Stimulated activated CD4-positive, alpha-beta T cell treated with anti-CD3 and anti-CD28 coated beads, TNF-alpha, amount 100 ng/mL, for 1 hour (primary cell): ENCODE measurements at places on chromosomes 1 and 21.

- no peak for DNase-seq
These were observed 189.9 kb upstream of the AJAP1 start for GRCh38 chr1:4464478-4464877.

DNA sequence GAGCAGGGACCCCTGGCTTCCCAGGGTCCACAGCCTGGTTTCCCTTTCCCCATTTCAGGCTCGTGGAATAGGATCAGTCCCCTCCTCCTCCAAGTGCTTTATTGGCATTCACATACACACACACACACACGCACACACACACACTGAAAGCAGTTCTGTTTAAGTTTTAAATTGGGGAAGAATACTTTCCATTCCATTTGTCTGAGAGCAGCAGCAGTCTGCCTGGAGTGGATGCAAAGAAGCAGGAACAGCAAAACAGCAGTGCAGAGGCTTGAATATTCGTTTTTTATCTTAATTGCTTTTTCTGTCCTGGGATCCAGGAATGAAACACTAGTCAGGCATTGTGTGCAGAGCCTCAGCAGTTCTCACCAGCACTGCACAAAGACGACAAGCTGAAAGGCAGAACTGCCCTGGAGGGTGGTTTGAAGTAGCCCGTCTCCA, 7.1 kb downstream of the CYB561D1 start:
- no peak for DNase-seq

DNA sequence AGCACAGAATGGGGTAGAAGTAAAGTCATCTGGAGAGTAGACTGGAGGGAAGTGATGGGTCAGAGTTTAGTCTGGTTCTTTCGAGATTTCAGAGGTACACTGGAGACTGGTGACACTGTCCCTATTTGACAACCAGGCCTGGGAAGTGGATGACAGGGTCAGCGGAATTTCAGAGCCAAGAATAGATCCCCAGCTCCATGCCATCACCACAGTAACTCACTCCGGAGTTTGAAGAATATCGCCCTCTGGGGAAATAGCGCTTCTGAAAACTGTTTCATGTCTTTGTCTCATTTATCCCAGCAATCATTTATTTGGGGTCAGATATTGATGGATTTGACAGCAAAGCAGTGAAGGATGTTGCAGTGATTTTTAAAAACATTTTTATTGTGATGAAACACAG, 7.6 kb upstream of the NFASC start:
- DNase-seq = no peak

- no peak for DNase-seq
These were observed 20.9 kb downstream of the SLC26A9 start for GRCh38 chr1:205922314-205922713.

DNA sequence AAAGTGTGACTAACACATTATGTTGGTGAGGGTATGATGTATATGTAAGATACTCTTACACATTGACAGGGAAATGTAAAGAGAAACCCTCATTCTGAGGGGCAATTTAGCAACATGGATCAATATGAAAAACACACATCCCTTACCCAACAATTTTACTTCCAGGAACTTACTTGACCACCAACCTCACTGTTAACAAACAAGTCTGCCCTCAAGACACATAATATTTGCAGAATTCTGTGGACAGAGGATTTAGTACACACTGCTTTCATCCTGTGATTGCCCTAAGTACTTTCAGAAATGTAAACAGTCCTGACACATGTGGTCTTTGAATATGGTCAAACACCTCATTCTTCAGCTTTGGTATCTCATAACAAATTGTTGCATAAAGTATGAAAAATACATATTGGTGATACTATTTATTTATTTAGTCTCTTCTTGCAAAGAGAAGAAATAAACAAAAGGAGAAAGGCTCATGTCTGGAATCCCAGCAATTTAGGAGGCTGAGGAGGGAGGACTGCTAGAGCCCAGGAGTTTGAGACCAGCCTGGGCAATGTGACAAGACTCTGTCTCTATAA, 6.9 kb downstream of the USP48 start:
- DNase-seq = no peak

DNA sequence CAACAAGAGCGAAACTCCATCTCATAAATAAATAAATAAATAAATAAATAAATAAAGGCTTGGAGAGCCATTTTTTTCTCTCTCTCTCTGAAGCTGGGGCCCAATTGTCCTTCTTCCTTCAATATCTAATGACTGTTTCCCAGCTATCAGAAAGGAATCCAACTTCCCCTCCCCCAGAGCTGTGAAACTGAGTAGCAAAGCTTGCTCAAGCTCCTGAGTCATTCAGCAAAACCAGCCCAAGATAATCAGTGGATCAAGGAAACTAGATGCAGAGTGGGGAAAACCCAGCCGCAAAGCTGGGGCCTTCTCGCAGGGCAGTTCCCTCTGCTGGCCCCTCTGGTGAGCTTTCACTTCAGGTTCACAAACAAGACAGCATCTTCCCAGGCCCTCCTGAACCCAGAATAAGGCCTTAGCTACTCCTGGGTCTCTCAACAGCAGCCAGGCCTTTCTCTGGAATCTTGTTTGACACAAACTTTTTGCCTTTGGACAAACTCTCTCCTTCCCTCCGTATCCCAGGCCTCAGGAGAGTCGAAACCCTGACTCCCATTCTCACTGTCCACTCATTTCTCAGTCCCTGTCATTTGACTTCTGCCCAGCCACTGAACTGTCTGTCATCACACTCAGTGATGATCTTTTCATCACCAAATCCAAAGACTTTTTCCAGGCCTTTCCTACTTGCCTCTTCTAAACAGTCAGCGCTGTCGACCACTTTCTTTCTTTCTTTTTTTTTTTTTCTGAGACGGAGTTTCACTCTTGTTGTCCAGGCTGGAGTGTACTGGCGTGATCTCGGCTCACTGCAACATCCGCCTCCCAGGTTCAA, 18.0 kb upstream of the PTP4A2 start:
- DNase-seq = peak; percentile 66

DNA sequence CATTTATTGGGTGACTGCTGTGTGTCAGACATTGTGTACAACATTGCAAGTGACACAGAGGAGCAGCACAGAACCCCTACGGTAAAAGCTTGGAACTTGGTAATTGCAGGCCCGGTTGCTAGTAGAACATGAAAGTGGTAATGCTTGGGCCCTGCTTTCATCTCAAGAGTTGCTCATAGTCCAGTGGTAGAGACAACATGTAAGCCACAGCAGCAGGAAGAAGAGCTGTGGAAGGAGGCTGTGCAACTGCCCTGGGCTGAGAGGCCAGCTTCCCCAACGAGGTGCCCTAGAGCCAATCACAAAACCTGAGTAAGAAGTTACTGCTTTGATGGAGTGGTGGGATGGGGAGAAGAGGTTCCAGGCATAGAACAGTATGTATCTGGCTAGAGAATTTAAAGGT, 18.4 kb downstream of the CNIH4 start:
- no peak for DNase-seq

DNA sequence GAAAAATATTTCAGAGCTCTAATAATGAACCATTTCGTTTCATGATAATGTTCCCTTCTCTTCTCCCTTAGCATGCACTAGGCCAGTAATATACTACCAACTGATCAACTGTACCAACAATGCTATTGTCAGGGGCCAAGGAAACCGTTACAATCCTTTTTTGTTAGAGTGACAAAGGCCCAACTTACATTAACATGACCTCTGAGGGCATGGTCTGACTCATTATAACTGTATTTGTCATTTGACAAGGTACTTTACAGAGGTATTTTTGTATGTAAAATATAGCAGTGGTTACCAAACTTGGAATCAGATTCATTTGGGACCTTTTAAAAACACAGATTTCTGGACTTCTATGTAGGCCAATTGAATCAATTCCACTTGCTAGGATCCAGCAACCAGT, 102.6 kb upstream of the RRP15 start:
- DNase-seq = no peak

DNA sequence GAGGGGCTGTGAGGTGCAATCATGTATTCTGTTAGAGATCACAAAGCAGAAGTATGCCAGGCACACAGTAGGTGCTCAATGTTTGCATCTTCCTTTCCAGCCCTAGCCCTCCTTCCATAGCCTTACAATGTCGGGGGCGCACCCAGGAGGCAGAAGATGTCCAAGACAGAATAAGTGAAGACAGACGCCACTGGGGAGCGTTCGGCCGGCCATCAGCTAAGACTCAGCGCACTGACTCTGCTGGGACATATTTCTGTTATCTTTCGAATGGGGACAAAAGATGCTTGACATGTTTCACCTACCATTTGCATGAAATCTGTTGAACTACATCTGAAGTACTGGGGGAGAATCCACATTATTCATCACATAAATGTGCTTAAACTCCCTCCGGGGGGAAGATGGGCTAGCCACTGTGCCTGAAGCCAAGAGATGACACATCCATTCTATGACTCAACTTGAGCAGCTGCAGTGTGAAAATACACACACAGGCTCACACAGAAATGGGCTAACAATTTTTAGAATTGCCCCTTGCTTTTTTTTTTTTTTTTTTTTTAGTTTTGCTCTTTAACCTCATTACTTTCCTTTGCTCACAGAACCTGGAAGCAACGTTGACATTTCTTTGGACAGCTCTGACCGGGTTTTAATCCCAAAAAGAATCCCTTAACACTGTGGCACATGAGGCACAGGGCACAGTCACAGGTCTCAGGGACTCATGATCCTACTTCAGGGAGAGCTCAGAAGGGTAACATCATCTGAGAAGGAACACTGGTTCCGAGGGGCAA, 7.9 kb downstream of the TIAM1 start:
- DNase-seq = no peak

DNA sequence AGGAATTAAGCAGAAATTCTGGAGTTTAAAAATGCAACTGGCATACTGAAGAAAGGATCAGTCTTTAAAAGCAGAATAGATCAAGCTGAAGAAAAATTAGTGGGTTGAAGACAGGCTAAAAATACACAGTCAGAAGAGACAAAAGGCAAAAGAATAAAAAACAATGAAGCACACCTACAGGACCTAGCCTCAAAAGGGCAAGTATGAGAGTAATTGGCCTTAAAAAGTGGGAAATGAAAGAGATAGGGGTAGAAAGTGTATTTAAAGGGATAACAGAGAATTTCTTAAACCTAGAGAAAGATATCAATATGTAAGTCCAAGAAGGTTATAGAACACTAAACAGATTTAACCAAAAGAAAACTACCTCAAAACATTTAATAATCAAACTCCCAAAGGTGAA, 152.4 kb downstream of the GPATCH2 start:
- DNase-seq = no peak
